ENCODE measurements at places on chromosomes 16 and 17. TPM values are rescaled to one million over a fixed set of nuclear protein-coding genes. Genes with fewer than 3 reads are reported as not detected.

The PLXDC1 gene
- total RNA-seq: 21.2 TPM

The CORO6 gene
- total RNA-seq: 12.9 TPM

The ACSF2 gene
- 67.5 TPM for total RNA-seq

The CCL2 gene
- total RNA-seq: 32.0 TPM

The CES5A gene
- 2.2 TPM for total RNA-seq

The TP53TG3F gene
- total RNA-seq: not detected

The KRT16 gene
- total RNA-seq: not detected

The CA7 gene
- total RNA-seq: not detected

The C17orf78 gene
- not detected for total RNA-seq

The JPH3 gene
- total RNA-seq: 0.32 TPM

The CCDC154 gene
- total RNA-seq: 3.6 TPM

The PLLP gene
- 206 TPM for total RNA-seq

The TNS4 gene
- 0.23 TPM for total RNA-seq

The LCMT1 gene
- total RNA-seq: 31.0 TPM

The GP1BA gene
- not detected for total RNA-seq

The CD300A gene
- 15.2 TPM for total RNA-seq

The TSPOAP1 gene
- total RNA-seq: 30.2 TPM

The SLC5A11 gene
- total RNA-seq: 2.5 TPM

The SENP3 gene
- total RNA-seq: 46.6 TPM

The COPZ2 gene
- 39.3 TPM for total RNA-seq

The EPOP gene
- total RNA-seq: 2.8 TPM

The ACSM2A gene
- total RNA-seq: 0.26 TPM

The MYH11 gene
- 1,761 TPM for total RNA-seq

The ZNF423 gene
- total RNA-seq: 11.0 TPM

The HAGHL gene
- 13.4 TPM for total RNA-seq

The GP2 gene
- 558 TPM for total RNA-seq

The SIRT7 gene
- total RNA-seq: 58.1 TPM

The TBC1D3H gene
- total RNA-seq: not detected

The RNF157 gene
- total RNA-seq: 3.3 TPM

The OR3A2 gene
- 3.0 TPM for total RNA-seq

The TRIM47 gene
- 68.2 TPM for total RNA-seq

The UTS2R gene
- total RNA-seq: not detected

The RPL26 gene
- total RNA-seq: 1,147 TPM

The SLX1B gene
- 33.8 TPM for total RNA-seq

The CHST4 gene
- 586 TPM for total RNA-seq

The CBFA2T3 gene
- total RNA-seq: 5.2 TPM

The CDYL2 gene
- 14.1 TPM for total RNA-seq

The CLEC18B gene
- 6.0 TPM for total RNA-seq

The LYRM9 gene
- 6.6 TPM for total RNA-seq

The SDR42E1 gene
- 10.5 TPM for total RNA-seq

The STH gene
- total RNA-seq: not detected

The TPPP3 gene
- total RNA-seq: 12.3 TPM

The NPIPB9 gene
- not detected for total RNA-seq

The ITGB3 gene
- 10.6 TPM for total RNA-seq

The UMOD gene
- 0.60 TPM for total RNA-seq

The GRIN2A gene
- 62.8 TPM for total RNA-seq

The CSH2 gene
- total RNA-seq: not detected

The KRT33A gene
- not detected for total RNA-seq

The NPTX1 gene
- total RNA-seq: 5.7 TPM

The EFCAB5 gene
- total RNA-seq: not detected

The RECQL5 gene
- total RNA-seq: 110 TPM

The ROGDI gene
- 71.0 TPM for total RNA-seq

The MYH2 gene
- 2.4 TPM for total RNA-seq

All from mucosa of gallbladder (tissue), 1 donor.